CD8-positive, alpha-beta memory T cell (primary cell): ENCODE measurements at places on chromosomes 7 and 10. TPM values are rescaled to one million over a fixed set of nuclear protein-coding genes. Genes with fewer than 3 reads are reported as not detected.

SLC16A12 gene
- not detected for polyA plus RNA-seq

CFTR gene
- polyA plus RNA-seq, result not detected

MOGAT3 gene
- not detected for polyA plus RNA-seq

CALML5 gene
- not detected for polyA plus RNA-seq

SHOC2 gene
- polyA plus RNA-seq, result 57.5 TPM

UTF1 gene
- not detected for polyA plus RNA-seq

FGL2 gene
- 4.1 TPM for polyA plus RNA-seq

FEZF1 gene
- polyA plus RNA-seq, result not detected

PHYHIPL gene
- not detected for polyA plus RNA-seq

PTPN20 gene
- 1.3 TPM for polyA plus RNA-seq

PON2 gene
- polyA plus RNA-seq, result 6.5 TPM

ANXA8L1 gene
- polyA plus RNA-seq, result not detected

DNAJC12 gene
- not detected for polyA plus RNA-seq

INMT gene
- 0.08 TPM for polyA plus RNA-seq

SPAM1 gene
- polyA plus RNA-seq, result not detected

USP54 gene
- 1.5 TPM for polyA plus RNA-seq

GIMAP8 gene
- polyA plus RNA-seq, result 30.1 TPM

MYL10 gene
- polyA plus RNA-seq, result not detected

ST8SIA6 gene
- 1.9 TPM for polyA plus RNA-seq

CXCL12 gene
- polyA plus RNA-seq, result not detected

CPVL gene
- polyA plus RNA-seq, result not detected
